ENCODE measurements at places on chromosomes 7 and 10. TPM values are rescaled to one million over a fixed set of nuclear protein-coding genes. Genes with fewer than 3 reads are reported as not detected.

The CEP55 gene
- 6.7 TPM for total RNA-seq

The DRGX gene
- total RNA-seq, result not detected

- DNase-seq, result no peak
These were observed 453.7 kb upstream of the LRRTM3 start for GRCh38 chr10:66472156-66472555.

The PRLHR gene
- total RNA-seq, result not detected
